ENCODE measurements at places on chromosomes 5 and 9.

DNA sequence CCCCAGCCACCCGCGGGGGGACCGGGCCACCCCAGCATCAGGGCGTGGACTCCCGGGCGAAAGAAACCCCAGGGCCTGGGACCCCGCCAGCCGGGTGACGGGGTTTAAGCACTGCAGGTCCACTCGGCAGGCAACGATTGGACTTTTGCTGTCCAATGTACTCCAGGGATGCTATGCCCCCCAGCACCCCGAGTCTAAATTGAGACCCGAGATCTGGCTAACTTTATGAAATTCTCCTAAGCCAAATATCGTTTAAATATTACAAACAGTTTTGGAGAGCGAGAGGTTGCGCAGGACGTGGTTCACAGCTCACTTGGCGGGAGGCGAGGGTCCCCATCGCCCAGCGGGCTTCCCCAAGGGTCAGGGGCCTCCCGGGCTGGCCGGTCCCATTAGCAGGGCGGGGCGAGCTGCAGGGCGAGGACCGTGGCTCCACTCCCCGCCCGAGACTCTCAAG, 384 bp upstream of the MRPS2 start:
- DNase-seq, result no peak

DNA sequence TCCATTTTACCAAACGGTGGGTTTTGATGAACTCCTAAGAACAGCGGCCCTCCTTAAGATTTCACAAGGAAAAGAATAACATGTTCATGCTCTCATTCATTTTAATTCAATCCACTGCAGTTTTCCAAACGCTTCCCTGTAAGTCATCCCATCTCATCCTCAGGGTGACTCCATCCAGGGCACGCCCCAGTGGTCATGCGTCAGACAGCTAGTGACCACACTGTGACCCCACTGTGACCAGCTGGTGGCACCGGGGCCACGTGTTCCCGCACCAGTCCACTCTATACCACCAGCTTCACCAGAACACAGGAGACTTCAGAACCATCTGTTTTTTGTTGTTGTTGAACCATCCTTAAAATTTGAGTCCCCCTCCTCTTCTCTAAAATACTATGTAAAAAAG, 14.3 kb downstream of the ATPSCKMT start:
- no peak for DNase-seq

DNA sequence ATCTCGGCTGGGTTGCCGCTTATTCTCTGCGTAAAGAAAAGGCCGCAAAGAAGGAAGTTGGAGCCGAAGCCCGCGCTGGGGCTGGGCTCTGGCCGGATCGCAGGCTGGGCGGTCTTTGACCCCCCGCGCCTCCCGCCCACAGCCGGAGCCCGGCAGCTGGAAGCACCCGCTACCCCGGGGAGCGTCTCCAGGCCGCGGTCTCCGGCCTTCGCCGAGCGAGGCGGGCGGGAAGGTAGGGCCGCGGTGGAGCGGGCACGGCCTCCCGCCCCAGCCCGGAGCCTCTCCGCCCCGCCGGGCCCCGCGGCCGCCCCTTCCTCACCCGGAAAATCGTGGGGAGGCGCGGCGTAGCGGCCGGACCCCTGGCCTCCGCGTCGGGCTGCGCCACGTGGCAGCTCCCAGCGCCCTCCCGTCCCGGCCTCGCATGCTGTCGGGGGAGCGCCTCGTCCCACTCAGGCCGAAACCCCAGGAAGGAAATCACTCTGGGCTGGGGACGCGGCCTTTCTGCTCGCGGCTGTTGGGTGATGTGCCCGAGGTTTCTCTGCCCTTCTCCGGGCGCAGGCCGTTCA, 12.0 kb downstream of the FOXD1 start:
- no peak for DNase-seq

DNA sequence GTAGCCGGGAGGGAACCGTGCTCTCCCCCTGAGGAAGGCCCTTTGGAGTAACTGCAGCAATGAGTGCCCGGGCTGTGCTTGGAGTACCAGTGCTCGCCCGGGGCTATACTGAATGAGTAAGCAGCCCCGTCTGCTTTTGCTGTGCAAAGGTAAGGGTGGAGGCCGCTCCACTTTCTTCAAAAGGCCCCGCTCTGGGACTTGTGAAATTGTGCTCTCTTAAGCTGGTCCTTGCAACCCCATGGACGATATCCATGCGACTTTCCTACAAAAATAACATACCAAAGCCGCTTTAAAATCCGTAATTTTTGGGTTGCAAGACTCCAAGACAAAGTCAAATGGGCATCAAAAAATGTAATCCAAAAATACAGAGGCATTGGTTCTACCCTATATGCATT, 578 bp upstream of the TNFAIP8 start:
- DNase-seq, result no peak

All from hippocampal formation (tissue), 2 donors.